ENCODE measurements at places on chromosomes 16 and 17.
A peak's percentile ranks its signal among the peaks of the same experiment; 100 is the strongest.

GRCh38 chr16:46715769-46716305 is 26.4 kb downstream of the ORC6 start:
- DNase-seq = no peak

DNA sequence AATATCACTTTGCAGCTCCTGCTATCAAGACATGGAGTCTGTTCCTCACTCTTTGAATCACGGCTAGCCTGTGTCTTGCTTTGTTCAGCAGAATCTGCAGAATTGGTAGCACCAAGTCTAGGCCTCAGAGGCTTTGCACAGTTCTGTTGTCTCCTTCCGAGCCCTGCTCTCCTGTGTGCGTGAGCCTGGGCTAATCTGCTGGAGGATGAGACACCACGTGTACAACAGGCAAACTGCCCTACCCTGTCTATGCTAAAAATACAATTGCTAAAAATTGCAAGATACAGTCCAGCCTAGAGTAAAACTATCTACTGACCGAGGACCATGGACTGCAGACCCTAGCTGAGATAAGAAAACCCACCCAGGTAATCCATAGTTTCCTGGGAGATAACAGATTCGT is 484.7 kb downstream of the NPIPA7 start:
- DNase-seq = no peak

DNA sequence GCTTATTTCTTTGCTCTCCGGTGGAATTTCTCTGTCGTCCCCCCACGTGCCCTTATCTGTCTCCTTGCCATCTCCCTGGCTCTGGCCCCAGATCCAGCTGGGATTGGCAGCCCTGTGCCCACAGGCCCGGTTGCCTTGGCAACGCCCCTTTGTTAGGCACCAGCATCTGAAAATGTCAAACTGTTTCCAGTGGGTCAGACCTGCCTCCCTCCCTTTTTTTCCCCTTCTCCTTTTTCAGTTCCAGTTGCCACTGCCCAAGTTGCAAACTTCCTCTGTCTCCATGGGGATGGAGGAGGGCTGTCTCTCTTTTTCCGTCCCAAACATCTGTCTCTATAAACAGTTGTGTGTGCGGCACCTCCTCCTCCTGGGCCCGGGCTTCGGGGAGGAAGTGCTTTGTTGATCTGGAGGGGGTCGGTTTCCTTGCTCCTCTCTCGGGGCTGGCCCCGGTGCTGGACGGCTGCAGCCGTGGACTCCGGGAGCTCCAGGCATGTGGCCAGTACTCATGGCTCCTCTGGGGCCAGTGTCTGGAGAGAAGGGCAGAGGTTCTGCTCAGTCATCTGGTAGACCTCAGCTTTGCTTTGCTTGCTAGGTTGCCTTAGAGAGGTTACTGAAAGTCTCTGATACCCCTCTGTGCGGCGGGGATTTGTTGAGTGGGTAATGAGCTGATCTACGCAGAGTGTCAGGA is 35.3 kb downstream of the SOCS3 start:
- peak; percentile 66 for DNase-seq

GRCh38 chr16:66894948-66895688 is 14.8 kb downstream of the PDP2 start:
- peak; percentile 38 for DNase-seq

DNA sequence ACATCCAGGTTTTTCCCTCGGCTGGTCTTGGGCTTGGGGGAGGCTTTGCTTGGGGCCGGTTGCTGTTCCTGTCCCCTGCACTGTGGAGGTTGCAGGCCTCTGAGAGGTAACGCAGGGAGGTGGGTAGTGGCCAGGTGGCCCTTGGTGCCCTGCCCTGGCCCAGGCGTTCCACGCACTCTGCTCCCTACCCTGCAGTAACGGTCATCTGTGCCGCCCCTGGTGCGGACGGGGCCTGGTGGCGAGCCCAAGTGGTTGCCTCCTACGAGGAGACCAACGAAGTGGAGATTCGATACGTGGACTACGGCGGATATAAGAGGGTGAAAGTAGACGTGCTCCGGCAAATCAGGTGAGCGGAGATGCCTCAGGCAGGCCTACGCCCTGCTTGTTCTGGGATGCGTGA is 30.9 kb downstream of the AKAP1 start:
- DNase-seq = no peak

DNA sequence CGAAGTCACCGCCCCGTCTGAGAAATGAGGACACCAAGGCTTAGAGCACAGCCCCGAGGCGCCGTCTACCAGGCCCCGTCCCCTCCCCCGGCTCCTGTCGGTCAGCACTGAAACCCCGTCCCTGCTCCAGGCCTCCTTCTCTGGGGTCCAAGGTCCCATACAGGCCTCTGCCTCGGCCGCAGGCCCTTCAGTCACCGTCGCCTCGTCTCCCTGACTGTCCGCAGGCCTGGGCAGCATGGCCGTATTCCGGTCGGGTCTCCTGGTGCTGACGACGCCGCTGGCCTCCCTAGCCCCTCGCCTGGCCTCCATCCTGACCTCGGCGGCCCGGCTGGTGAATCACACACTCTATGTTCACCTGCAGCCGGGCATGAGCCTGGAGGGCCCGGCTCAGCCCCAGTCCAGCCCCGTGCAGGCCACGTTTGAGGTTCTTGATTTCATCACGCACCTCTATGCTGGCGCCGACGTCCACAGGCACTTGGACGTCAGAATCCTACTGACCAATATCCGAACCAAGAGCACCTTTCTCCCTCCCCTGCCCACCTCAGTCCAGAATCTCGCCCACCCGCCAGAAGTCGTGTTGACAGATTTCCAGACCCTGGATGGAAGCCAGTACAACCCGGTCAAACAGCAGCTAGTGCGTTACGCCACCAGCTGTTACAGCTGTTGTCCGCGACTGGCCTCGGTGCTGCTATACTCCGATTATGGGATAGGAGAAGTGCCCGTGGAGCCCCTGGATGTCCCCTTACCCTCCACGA is 617 bp downstream of the COASY start:
- no peak for DNase-seq
